Stimulated activated CD8-positive, alpha-beta memory T cell treated with anti-CD3 and anti-CD28 coated beads, Interleukin-12 subunit alpha, Interleukin-12 subunit beta, amount 100 ng/mL, for 4 hours (primary cell): ENCODE measurements at places on chromosomes 2 and 18.

DNA sequence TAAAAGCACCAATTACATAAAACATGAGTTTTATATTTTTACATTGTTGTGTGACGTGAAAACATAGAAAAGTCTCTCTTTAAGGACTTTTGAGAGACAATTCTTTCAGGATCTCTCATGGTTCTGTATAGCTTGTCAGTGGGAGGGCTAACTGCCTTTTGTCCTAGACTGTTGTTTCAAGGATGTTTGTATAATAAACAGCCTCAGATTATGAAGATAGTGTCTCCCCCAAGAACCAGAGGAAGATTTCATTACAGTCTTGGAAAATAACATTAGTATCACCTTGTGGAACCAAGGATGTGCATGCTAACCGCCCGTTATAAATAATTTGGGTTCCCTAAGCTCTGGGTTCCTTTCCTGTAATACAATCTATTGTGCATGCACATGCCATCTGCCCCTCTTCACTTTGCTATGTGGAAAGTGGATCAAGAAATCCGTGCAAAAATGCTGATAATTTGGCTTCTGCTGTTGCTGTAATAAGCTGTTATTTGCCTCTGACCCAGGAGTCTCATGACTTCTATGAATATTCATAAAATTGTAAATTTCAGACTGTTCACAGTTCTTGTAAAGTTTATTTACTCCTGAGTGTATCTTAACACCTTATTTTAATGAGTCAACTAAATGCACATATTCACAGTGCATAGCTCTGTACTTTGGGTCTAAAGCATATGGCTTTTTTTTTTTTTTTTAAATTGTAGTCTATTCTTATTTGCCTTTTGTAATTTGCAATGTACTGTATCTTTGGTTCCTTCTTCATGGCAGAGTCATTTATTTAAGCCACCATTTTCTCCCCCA, 265.5 kb downstream of the PTH2R start:
- DNase-seq, result no peak

- DNase-seq, result no peak
These were observed 124.0 kb downstream of the NRP2 start for GRCh38 chr2:205806143-205806905.

GRCh38 chr2:109128616-109129355, at the start of gene SH3RF3:
TSS of gene SH3RF3 (plus strand) at chr2:109129205.
- DNase-seq, result peak; percentile 4

GRCh38 chr2:226063704-226064440, 664.4 kb downstream of the NYAP2 start:
- DNase-seq, result no peak

DNA sequence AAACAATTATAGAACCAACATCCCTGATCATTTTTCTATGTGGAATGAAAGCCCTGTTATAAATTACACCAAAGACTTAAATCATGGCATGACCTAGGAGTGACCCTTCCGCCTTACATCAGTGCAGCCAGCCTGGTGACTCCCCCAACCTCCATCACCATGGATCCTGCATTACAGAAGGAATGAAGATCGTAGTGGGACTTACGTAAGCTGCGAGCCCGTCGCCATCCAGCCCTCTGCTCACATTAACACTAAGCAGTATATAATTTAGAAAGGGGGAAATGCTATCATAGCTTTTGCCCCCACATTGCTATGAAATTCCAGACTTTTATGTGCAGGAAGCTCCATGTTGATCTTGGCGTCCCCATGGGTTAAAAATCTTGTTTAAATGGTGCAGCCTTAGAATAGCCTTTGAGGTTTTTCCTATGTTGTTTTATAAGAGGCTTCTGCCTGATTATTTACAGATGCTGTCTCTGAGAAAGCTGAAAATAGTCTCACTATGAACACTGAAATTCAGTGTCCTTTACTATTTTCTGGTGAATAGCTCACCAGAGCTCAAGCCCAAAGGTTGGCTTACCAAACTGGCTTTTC, 76.3 kb downstream of the COLEC12 start:
- no peak for DNase-seq

- no peak for DNase-seq
These were observed 91.1 kb downstream of the INHBB start for GRCh38 chr2:120436885-120437603.

DNA sequence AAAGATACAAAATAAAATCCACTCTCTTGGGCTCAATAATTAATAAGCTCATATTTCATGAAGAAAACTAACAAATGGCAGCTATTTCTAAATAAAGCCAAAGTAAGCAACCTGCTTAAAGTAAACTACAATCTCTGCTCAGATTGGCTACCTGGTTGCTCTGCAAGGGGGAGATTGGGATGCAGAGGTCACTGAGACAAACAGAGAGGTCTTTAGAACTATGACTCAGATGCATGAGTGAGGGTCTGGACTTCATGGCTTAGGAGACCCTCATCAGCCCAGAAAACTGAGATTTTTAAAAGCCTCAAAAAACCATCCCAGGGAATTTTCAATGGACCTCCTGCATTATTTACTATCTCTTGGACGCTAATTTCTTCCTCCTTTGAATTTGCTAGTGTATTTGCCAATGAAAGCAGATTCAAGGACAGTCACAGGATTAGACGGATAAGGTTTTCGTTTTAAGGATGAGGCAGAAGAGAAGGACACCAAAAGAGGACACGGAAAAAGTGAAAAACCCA, 17.4 kb downstream of the CYTIP start:
- no peak for DNase-seq

DNA sequence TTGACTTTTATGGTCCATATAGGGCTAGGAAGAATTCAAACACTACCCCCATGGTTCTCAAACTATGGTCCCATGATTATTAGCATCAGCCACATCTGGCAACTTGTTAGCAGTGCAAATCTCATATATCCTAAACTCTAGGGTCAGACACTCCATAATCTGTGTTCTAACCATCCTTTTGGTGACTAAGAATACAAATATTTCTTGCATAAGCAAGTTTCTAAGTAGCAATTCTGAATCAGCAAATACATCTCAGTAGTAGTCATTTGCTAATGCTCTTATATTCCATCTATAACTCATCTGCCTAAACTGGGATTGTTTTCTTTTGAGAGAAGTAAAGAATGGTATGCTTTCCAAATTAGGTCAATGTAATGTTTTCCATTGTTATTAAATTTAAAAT, 447.3 kb downstream of the TMX3 start:
- no peak for DNase-seq

GRCh38 chr2:191318729-191319078, 73.5 kb downstream of the MYO1B start:
- no peak for DNase-seq

DNA sequence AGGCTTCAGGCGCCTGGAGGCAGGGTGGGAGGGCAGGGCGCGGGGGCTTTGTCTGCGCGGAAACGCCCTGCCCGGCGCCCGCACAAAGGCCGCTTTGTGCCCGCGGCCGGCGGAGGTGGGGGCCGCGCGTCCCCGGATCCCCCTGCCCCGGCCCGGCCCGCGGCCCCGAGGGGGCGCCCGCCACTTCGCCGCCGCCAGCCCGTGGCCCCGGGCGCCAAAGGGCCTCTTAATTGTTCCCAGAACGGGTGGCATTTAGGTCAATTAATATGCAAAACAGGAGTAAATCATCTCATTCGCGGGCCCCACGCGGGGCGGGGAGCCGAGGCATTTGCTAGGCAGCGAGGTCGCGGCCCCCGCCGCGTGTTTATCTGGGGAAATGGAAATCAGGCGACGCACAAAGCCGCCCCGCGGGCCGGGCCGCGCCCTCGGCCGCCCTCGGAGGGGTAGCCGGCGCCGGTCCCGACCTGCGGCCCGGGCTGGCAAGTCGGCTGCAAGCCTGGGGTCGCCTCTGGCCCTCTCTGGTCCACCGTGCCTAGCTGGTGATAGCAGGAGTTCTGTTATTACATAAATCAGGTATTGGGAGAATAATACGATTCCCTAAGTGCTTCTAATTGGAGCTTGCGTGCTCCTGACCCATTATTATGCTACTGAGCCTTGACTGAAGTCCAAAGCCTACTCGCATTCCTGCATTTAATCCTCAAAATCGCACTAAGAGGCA, 148.2 kb upstream of the GLI2 start:
- DNase-seq, result no peak

DNA sequence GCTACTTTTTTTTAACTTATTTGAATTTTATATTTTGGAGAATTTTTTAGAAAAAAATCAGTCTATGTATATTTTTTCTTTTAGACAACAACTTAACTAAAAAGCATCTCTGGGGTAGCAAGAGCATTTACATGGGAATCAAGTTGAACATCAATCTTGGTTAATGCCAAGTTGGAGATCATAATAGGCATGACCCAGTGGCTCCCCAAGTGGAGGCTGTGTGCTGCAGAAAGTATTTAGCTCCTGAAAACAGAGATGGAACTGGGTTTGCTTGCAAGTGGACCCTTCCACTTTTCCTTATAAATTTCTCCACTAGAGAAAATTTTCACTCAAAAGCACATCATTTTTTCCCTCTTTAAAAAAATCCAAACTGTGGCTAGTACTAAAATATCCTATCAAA, 23.9 kb upstream of the CAVIN2 start:
- DNase-seq, result no peak

GRCh38 chr2:135164431-135164830, 112.3 kb downstream of the RAB3GAP1 start:
- no peak for DNase-seq

- DNase-seq, result no peak
These were observed 75.9 kb upstream of the CAPN13 start for GRCh38 chr2:30883184-30883583.

DNA sequence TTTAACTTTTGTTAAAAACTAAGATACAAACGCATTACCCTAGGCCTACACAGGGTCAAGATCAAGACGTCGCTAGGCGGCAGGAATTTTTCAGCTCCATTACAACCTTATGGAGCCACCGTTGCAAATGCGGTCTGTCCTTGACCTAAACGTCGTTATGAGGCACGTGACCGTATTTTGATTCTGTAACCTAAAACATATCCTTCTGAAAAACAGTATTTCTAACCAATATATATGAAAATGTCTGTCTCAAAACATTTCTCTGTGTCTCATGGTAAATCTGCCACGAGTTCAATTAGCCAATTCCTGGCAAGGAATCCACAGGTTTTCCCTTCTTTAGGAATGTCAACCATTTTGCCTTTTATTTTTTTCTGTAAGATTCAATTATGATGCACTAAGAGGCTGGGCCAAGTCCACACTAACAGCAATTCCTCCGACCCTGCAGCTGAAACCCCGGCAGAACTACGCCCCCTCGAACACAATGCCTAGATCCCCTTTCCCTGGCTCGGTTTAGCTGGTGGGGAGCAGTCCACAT, 1.7 kb downstream of the RTN4 start:
- no peak for DNase-seq

- DNase-seq, result no peak
These were observed 73.3 kb downstream of the FMNL2 start for GRCh38 chr2:152408254-152408653.

DNA sequence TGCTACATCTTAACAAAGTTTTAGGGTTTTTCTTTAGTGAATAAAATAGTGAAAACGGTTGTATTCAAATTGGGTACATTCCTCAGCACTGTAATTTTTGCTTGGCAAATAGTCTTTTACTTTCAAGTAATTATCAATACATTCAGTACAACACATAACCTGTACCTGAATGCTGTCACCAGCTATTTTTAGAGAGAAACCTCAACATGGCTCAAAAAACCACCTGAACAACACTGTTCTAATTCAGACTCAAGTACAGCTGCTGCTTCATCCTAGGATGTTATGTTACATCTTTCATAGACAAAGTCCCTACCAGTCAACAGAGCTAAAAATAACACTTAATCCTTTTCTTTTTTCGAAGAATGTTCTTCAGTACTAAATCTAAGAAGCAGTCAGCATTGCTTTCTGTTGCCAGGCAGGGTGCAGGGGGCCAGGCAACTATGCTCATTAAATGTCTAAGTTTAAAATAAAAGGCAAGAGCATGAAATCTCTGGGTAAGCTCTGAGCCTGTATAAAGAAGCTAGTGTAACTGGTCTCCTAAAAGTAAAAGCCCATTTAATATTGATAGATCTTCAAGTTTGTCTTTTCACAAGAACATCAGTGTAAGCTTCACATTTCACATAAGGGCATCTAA, 20.5 kb downstream of the PDIA6 start:
- DNase-seq, result no peak

- no peak for DNase-seq
These were observed 149.3 kb downstream of the TTC32 start for GRCh38 chr2:19752500-19752899.

DNA sequence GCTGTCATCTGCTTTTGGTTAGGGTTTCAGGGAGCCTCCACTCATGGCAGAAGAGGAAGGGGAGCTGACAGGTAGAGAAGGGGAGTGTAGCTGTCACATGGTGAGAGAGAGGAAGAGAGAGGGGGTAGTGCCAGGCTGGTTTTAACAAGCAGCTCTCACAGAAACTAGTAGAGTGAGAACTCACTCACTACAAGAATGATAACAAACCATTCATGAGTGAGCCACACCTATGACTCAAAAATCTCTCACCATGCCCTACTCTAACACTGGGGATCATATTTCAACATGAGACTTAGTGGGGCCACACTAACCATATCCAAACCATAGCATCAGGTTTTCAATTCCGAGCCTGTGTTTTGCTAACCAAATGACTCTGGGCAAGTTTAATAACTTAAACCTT, 274.9 kb upstream of the VWC2L start:
- no peak for DNase-seq

DNA sequence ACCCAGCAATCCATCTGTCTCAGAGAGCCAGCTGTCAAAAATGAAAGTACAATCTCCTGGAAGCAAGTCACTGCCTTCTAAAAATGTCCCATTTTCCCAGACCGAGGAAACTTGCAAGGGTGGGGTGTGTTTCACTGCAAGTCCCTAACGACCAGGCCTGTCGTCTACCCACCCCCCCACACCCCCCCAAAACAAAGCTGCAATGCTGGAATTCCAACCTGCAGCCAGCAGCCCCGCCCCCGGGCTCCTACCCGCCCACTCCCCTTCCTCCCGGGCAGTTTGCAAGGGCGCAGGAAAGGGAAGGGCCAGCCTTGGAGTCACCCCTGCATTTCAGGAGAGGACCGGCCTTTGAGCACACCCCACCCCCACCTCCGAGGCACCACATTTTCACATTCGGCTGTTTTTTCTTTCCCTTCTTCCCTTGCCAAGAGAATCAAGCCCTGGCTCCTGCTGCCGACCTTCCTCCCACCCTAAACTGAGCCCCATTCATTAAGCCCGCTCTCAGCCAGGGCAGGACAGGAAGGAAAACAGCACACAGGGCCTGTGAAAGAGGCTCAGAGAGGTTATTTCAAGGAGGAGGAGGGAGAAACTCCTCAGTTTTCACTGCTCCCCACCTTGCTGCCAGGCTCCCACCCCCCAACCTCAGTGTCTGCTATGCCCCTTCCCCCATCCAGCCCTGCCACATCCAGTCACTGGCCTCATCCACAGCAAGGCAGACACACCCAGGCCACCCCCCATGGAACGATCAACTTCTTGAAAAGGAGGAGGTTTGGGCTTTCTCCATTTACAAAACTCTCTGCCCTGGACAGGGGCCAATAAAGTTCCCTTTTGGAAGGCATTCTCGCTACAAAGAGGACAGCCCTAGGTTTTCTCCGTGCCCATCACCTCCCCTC, 11.3 kb downstream of the SMAD7 start:
- no peak for DNase-seq

GRCh38 chr2:222479859-222480258, 55.5 kb downstream of the SGPP2 start:
- no peak for DNase-seq

- DNase-seq, result no peak
These were observed 30.4 kb downstream of the MSTN start for GRCh38 chr2:190031969-190032618.

GRCh38 chr18:39454866-39455265, 1889.3 kb upstream of the CELF4 start:
- DNase-seq, result no peak
